Liver (tissue), 10 donors: ENCODE measurements at places on chromosomes 11 and 22.

DNA sequence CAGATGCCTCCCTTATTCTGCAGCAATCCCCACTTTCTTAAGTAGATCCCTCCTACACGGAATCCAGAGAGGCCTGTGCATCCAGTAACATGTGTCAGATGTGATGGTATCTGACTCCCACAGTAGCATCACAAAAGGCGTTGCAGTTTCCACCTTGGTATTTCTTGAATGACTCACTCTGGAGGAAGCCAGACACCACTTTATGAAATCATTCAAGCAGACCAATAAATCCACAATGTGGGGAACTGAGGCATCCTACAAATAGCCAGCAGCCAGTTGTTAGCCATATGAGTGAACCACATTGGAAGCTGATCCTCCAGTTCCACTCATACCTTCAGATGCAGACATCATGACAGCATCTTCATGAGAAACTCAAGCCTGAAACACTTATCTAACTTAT is 798.1 kb downstream of the OPCML start:
- no peak for DNase-seq

DNA sequence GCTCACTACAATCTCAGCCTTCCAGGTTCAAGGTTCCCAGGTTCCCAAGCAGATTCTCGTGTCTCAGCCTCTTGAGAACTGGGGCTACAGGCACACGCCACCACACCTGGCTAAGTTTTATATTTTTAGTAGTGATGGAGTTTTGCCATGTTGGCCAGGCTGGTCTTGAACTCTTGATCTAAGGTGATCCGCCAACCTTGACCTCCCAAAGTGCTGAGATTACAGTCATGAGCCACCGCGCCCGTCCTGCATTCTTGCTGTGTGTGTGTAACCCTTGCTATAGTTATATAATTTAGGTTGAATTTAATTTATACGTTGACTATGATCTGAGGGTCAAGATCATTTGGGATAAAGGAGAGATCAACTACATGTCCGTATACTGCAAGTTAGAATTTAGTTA is 29.3 kb upstream of the ROBO3 start:
- no peak for DNase-seq

GRCh38 chr22:44190381-44190976 is 9.8 kb downstream of the PARVG start:
- DNase-seq: no peak

DNA sequence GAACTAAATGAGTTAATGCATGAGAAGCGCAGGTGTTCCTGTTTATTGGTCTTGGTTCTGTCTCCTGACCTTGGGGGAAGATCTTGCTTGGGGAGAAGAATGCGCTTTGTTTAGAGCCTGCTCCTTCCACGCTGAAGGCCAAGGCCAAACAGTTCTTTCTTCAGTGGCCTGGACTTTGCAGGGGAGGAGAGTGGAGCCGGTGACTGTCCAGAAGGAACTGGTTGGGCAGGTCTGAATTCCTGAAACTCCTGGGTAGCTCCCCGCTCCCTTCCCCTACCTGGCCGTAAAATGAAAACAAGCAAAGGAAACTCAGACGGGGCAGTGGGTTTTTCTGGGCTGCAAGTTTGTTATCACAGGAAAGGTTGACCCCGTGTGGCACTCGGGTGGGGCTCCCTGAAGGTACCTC is 3.6 kb downstream of the ARHGAP8 start:
- no peak for DNase-seq

DNA sequence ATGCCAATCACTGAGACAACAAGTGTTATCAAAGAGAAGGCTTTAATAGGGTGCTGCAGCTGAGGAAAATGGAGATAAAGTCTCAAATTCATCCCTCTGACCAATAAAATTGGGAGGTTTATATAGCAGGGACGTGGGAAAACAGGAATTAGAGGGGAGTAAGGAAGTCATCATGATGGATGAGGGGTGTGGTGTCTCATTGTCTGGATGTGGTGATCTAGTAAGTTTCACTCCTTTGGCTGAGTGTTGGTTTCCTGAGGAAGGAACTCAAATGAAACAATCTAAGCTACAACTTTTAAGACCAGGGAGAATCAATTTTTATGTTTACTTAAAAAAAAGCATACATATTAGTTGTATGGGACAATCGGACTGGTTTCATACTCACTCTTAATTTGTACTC is 491.0 kb upstream of the KIRREL3 start:
- DNase-seq: no peak

GRCh38 chr11:120054016-120054752 is 83.7 kb downstream of the TRIM29 start:
- DNase-seq: peak; percentile 16

- no peak for DNase-seq
Measured at GRCh38 chr11:90288212-90288821, 65.5 kb upstream of the CHORDC1 start.

DNA sequence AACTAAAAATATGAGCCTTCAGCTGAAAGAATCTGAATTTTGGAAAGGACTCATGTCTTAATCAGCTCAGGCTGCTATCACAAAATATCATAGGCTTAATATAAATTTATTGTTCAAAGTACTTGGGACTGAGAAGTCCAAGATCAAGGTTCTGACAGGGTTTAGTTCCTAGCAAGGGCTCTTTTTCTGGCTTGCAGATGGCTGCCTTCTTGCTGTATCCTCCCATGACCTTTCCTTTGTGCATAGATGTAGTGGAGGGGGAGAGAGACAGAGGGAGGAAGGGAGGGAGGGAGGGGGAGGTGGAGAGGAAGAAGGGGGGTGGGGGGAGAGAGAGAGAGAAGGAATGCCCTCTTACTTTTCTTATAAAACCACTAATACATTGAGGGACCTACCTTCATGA is 306.8 kb upstream of the DDI1 start:
- no peak for DNase-seq

DNA sequence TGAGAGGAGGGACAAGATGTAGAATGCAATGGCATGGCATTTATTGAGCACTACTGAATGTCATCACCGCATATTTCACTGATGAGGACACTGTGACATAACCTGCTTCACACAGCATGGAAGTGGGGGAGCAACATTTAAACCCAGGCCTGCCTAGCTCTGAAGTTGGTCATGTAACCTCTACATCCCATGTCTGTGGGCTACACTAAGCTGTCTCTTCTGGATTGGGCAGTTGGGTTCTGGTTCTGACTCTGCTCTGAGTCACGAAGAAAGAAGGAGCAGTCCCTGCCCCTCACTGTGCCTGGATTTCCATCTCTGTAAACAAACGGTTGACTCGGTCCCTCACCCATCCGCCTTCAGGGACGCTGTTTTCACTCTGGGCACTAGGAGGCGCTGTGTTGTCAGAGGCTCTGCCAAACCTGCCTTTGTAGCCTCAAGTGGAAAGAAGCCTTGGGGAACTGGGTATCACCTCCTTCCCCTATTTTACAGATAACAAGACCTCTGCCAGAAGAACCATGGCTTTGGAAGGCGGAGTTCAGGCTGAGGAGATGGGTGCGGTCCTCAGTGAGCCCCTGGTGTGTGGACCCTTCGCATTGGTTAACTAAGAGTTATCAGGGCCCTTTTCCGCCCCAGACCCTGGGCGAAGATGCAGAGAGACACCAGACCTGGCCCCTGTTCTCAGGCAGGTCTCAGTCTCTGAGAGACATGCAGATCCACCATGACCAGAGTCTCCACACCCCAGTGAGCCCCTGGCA is 12.7 kb upstream of the ARHGEF17 start:
- peak; percentile 79 for DNase-seq

DNA sequence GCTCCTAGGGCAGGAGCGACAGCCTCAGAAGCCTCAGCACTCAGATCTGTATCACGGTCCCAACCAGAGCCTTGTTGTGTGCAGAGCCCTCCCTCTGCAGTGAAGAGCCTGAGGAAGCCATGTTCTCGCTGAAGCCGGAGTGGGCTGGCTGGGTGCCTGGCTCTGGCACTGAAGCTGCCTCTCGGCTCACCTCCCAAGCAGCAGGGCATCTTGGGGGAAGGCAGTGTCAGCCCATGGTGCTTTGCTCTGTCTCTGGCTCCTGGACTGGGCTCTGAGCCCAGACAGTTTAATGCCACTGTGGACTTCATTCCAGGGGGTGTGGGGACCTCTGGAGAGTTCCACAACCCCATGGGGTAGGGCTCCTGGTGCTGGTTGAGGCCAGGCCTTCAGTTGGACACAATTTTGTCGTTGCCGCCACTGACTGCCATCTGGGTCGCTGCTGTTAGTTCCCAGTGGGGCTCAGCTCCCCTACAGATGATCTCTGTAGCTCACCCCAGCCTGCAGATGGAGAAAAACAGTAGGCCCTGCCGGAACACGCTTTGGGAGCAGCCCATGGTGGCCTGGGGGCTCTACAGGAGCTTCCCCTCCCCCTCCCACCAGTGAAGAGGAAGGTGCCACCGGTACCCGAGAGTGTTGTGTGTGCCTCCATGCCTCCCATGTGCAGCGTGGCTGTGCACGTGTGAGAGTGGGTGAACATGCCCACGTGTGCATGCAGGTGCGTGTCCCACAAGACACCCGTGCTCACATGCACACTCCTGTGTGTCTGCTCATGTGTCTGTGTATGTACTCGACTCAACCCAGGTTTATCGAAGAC is 86.5 kb upstream of the B3GAT1 start:
- no peak for DNase-seq

DNA sequence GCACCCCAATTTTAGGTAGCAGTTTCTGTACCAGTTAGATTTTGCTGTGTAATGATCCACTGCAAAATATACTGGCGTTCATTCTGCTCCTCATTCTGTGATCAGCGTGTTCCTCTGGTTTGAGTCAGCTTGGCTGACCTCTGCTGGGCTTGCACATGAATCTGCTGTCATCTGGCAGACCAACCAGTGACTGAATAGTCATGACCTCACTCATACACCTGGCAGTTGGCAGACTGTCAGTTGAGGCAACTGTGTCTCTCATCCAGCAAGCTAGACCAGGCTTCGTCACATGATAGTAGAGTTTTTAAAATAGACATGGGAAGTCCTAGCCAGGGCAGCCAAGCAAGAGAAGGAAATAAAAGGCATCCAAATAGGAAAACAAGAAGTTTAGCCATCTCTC is 316.3 kb upstream of the LARGE1 start:
- DNase-seq: no peak

GRCh38 chr11:115129473-115130289 is 374.5 kb downstream of the CADM1 start:
- DNase-seq: no peak

DNA sequence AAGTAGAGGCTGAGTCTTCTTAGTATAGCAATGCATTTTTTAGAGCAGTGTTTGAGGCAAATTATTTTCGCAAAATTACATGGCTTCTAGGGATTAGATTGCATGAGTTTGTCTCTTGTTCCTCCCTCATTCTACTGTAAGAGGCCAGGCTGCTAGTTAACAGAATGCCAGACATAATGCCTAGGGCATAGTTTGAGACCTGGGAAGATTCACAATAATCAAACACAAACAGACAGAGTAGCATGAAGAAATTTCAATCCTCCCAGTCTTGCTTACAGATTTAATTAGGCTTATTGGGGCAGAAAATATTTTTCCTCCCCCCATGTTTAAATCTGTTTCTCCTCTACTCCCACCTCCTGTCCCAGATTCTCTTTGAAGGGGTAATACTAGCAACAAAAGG is 48.3 kb downstream of the ARHGEF12 start:
- no peak for DNase-seq

- DNase-seq: no peak
Measured at GRCh38 chr11:87660926-87661660, 514.1 kb downstream of the RAB38 start.

DNA sequence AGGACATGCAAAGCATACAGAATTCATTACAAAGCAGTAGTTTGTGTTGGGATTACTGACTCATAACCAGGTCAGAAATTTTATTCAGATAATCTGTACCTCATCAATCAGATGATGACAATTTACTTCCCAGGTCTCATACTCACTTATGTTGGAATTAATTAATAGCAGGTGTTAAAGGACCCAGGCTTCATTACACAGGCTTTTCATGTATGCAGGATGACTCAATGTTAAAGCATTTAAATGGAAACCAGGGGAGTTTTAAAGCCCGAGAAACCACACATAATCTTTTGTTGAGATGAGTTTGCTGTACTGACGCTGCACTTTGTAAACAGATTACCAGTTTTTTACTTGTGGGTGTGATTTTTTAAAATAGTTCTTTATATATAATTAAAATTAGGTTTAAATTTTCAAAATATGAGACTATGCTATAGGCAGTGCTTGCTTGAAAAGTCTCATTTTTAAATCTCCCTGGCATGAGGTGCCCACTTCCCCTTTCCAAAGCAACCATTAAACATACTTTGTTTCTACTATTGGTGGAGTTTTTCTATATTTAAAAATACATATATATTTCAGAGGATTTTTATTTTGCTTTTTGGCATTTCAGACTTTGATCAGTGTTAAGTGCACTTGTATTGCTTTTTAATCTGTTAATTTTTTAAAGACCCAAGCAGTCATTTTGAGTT is 41.0 kb downstream of the CEP57 start:
- no peak for DNase-seq

DNA sequence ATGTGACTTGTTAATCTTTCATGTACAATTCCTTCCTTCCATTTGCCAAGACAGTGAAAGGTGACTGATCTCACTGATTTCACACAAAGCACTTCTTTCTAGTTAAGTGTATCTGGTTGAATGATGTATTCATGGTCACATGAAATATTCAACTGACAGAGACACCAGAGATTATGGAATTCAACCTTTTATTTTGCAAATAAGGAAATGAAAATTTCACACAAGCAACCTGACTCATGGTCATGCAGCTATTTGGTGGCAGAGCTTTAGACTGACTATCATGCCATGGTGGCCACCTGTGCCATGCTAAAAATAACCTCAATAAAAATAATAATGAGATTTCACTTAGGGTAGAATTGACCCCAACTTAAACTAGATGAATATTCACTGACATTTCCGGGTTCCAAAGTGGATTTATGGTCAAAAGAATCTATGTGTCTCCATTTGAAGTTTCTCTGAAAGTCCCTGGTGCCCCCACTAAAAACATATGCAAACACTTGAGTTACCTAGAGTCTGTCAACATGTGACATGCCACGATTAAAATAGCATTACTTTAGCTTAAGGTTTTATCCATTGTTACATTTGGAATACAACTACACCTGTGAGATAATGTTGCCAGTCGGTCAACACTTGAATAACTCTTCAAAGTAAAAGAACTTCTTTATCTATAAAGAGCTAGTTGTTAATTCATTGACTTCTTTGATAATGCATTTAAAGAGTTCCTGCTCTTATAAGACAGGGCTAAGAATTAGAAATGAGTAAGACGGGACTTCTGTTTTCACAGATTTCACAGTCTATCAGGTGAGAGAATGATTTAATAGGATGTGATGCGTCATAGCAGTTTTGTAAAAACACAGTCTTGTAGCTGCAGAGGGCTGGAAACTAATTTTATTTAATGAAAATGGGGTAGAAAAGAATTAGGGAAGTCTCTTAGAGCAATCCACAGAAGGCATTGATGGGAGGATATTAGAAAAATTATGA is 94.6 kb upstream of the OR9G4 start:
- DNase-seq: no peak

GRCh38 chr22:30204015-30204741 is 42.4 kb downstream of the LIF start:
- DNase-seq: no peak
